ENCODE measurements at places on chromosomes 1 and 21.

GRCh38 chr1:115632251-115633026 lies 9.3 kb upstream of the VANGL1 start:
- no peak for DNase-seq

GRCh38 chr1:190312763-190313162 lies 164.9 kb downstream of the BRINP3 start:
- no peak for DNase-seq

DNA sequence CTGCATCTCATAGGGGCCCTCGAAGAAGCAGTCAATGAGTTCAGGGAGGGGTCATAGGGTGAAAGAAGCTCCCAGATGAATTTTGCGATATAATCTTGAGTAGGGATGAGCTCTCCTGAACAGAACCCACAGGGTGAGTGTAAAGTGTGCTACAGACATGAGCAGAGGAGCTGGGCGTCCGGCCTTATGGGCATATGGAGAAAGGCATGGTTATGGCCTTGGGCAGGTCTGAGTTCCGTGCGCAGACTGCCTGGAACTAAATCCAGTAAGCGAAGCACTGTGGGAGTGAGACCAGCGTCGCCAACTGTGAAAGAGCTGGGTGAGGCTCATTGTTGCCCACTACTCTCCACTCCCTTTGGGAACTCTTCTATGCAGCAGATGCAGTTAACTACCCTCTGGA lies 28.7 kb downstream of the NSL1 start:
- no peak for DNase-seq

GRCh38 chr21:37071561-37072273 lies 1.2 kb downstream of the PIGP start:
- peak; percentile 34 for DNase-seq

GRCh38 chr1:232473324-232473723 lies 156.6 kb downstream of the SIPA1L2 start:
- DNase-seq = no peak

DNA sequence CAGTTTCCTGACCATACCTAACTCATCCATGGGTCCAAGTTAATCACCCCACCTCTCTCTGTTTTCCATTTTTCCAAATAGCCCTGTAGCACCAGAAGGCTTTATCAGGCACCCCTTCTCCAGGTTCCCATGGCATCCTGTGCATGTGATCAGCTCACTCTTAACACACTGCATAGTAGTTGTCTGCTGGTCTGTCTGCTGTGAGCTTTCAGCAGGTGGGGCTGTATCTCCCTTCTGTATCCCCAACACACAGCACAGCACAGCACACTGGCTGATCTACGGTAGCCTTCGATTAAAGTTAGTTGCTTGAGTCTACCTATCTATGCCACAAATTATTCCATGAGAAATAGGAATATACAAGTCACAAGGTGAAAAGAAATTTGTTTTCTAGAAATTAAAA lies 54.3 kb upstream of the C1orf198 start:
- no peak for DNase-seq
